ENCODE measurements at places on chromosomes 3 and 15.
A peak's percentile ranks its signal among the peaks of the same experiment; 100 is the strongest.

DNA sequence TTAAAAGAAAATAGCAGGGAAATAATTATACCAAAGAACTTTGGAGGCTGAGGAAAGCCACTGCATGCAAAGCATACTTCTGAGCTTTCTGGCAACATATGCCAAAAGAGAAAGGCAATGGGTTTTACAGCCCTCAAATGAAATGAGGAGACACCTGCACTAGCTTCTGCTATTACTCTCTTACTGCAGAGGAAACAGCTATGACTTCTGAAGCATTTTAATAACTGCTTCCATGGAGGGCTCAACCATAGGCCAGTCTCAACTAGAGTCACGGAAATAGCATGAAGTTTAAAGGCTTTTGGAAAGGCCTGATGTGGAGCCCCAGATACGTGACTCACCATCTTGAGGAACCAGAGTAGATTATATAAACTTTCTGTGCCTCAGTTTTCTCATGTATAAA is 114.8 kb downstream of the OXNAD1 start:
- no peak for DNase-seq

GRCh38 chr3:114155370-114155821 is 23.5 kb downstream of the DRD3 start:
- peak; percentile 36 for DNase-seq

- peak; percentile 24 for DNase-seq
Observed at GRCh38 chr3:28853830-28854229, 427.0 kb upstream of the RBMS3 start.

DNA sequence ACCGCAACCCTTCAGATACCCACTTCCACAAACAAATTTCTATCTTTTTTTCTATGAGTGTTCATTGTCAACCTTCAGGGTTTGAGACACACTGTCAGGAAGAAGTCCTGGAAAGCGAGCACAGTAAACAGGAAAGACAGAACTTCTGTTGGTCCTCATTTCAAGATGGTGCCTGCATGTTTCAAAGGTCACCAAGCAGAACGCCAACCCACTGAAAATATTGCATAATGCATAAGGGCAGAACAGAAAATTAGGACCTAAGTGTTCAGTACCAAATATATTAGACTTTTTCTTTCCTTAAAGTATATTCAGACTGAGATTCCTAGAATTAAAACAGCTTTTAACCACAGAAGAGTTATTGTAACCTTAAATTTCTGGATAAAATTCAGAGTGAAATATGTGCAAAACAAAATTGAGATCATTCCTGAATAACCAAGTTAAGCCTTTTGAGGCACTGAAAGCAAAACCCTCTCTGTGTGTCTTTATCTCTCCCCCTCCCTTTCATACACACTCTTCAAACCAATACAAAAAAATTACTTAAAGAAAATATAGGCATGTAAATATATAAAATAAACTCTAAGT is 387.8 kb upstream of the THBS1 start:
- no peak for DNase-seq

GRCh38 chr3:149375501-149376196 is 1.8 kb downstream of the TM4SF1 start:
- no peak for DNase-seq

DNA sequence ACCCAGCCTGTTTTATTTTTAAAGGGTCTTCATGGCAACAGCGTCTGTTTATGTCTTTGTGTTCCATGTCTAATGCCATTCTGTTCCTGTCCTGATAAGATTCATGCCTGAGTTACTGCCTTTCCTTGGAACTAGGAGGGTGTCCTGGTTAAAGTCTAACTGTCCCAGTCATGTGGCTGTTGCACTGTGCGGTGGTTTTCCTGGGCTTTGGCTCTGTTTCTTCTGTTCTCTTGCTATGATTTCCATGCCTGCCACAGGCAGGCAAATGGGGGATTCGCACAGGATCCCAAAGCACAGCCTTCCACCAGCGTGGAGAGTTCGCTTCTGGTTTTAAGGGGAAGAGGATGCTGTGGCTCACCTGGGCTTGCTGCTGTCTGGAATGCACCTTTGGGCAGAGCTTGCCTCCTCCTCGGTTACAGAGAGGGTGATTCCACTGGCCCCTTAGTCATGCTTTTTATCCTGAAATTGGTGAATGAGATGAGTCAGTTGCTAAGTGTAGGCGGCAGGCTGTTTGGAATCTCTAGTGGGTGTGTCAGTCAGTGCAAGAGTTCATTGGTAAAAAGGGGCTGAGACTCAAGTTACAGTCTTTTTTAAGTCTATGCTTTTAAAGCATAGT is 86.8 kb downstream of the CCK start:
- peak; percentile 89 for DNase-seq

DNA sequence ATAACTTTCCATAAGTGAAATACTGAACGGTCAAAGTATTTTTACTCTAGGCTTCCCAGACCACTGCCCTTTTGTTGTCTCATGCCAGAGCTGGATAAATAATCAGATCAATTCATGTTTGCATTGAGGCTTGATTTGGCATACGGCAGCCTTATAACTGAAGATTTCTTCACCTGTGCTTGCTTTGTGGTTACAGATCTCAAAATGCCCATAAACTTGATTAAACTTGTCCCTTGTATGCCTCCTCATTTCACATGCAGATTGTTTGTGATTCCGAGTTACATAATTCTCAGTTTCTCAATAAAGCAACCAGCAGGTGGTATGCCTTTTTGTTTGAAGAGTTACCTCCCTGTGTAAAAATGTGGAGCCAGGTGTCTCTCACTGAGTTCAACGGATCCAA is 211.4 kb upstream of the LRIG1 start:
- no peak for DNase-seq

GRCh38 chr15:73997986-73998385 is 3.5 kb downstream of the PML start:
- no peak for DNase-seq

GRCh38 chr15:65260968-65261367 is 25.7 kb downstream of the PARP16 start:
- DNase-seq = no peak

DNA sequence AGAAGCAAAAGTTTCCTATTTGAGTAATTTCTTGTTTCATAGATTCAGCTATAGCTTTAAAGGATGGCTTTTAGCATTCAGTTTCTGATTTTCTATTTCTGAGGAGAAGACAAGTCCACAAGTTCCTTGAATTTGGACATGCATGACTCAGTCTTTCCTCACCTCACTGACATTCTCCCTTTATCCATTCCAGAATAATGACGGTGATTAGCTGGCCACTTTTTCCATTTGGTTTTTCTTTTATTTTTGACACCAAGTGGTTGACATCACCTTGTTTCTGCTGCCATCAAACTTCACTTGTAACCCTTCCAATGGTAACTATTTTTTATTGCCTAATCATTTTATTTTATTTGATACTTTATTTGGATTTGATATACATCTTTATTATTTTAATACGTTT is 404.4 kb upstream of the KCNMB2 start:
- DNase-seq = peak; percentile 78

DNA sequence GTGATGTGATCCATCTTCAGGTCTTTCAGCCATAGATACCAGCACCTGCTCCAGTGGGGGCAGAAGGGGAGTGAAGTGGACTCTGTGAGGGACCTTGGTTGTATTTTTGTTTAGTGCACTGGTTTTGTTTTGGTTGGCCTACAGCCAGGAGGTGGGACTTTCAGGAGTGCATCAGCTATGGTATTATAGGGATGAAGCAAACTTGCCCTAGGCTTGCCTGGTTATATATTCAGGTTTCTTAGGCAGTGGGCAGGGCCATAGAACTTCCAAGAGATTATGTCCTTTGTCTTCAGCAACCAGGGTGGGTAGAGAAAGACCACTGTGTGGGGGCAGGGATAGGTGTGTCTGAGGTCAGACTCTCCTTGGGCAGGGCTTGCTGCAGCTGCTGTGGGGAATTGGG is 337.3 kb upstream of the SGO1 start:
- no peak for DNase-seq

GRCh38 chr15:71219645-71220044 is 104.4 kb downstream of the THSD4 start:
- DNase-seq = peak; percentile 82

DNA sequence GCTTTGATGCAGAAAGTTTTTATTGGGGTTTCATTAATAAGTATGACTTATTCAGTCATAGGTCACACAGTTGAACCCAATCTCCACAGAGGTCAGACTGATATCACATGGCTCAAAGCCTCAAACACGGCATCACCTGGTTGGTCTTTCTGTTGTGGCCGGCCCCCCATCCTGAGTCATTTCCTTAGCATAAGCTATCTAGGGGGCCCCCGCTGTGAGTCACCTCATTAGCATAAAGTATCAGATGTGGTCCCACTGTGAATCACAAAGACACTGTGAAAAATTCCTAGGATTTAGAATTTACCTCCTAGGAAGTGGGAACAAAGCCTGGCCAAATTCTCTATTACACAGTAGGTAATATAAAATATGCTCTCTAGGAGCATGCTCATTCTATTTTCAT is 502.2 kb downstream of the PYDC2 start:
- peak; percentile 25 for DNase-seq

DNA sequence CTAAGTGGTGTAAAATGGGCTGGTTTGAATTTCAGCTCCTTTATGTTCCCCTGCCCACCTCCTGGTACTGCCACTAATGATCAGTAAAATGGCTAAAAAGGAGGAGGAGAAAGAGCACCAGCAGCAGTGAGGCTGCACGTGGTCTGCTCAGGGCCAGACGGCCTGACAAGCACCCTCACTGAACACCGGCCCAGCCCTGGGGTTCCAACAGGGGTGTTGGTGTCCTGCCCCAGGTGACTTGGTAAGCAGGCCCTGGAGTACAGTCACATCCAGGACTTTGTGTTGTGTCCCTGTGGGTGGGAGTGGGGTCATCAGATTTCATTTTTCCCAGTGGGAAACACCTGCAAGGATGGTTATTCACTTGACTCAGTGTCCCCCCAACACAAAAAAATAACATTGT is 5.4 kb downstream of the BAHD1 start:
- no peak for DNase-seq

DNA sequence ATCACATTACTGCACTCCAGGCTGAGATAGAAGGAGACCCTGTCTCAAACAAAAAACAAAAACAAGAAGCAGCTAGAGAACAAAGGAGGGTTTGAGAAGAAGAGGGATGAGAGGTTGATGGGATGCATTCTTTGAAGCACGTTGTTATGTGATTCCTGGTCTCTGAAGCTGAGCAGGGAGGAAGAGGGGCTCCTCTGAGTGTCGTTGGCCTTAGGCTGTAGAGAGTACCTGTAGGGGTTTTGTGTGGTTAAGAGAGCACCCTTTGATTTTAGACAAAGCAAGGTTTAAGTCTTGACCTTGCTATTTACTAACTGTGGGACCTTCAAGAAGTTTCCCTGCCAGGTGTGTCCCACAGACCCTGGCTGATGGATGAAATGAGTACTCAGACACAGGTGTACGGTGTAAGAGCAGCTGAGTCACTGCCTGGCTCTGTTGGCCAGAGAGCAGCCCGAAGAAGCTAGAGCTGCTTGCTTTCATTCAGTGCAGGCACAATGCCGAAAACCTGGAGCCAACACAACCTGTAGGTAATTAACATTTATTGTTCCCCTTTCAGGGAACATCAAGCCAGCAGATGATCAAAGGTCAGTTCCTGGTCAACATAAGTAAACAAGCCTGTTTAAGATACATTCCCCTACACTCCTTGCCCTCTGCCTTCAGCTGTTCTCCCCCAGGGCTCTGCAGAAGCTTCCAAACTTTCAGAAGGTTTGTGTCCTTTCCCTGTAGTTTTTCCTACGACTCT is 67.2 kb downstream of the LRRK1 start:
- peak; percentile 11 for DNase-seq

- DNase-seq = no peak
Observed at GRCh38 chr15:75844629-75845335, 1.5 kb downstream of the UBE2Q2 start.

DNA sequence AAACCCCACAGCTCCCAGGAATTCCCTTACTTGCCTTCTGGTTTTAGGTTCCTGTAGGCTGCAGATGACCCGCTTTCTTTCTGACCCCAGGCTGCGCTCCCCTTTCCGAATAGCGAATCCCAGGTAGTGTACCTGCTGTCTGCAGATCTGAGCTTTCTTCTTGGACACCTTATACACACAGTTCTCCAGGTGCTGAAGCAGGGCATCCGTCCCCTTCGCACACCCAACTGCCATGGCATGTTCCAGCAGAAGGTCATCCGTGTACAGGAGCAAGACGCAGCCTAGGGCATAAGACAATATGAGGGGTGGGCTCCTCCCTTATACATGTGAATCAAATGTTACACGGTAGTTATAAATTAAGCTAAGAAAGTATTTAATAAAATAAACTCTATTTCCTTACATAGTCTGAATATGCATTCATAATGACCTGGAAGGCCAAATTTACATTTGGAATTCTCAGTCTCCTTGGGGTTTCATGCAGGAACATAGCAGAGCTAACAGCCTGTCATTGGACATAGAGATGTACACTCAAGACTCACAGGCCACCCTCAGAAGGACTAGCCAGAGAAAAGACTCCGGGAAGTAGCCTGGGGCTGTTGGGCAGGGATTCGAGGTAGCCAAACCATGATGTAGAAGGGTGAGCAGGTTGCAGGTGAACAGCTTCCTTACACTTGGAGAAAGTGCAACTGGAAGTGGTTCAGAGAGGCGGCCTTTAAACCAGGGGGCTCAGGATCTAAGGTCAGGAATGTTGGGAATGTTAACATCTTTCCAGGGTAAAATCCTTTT is 8.2 kb upstream of the DNAAF4 start:
- DNase-seq = no peak

DNA sequence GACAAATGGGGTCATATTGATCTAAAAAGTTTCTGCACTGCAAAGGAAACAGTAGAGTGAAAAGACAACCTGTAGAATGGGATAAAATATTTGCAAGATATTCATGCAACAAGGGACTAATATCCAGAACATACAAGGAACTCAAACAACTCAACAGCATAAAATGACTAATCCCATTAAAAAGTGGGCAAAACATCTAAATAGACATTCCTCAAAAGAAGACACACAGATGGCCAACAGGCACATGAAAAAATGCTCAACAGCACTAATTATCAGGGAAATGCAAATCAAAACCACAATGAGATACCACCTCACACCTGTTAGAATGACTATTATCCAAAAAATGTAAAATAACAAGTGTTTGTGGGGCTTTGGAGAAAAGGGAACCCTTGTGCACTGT is 8.8 kb downstream of the SLC12A8 start:
- DNase-seq = no peak

DNA sequence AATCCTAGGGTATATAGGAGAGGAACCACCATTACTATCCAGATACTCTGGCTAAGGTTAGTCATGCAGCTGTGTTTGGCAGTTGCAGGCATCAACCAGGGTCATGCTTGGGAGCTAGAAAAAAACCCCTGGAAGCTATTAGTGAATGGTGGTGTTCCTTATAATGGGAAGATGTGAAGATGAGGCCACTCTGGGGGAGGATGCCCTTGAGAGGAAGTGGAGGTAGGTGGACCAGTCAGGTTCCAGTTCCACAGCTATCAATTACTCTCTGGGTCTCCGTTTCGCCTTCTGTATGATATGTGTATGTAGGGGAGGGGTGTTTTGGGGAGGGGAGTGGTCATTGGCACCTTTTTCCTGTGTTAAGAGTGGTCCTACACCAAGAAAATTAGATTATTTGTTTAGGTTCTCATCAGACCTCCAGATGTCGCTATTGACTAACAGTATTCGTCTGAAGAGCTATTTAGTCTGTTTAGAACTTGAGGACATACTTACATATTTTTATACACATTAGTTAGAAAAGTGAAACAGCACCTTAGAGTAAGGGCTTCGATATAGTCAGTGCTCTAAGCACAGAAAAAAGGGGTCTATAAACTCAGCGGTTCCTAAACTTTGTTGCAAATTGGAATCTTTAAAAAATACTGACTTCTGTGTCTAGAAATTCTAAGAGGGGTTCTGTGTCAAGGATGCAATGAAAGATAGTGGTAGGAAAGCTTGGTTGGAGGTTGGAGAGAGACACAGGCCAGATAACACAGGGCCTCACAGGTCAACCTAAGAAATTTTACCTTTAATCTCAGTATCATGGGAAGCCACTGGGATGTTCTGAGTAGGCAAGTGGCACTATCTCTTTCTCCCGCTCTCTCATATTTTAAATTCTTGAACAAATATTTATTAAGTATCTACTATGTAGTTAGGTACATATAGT is 9.1 kb upstream of the HPS3 start:
- DNase-seq = peak; percentile 77
